SK-N-SH treated with all-trans-retinoic acid at 6 μM for 48 hours (cell line): ENCODE measurements at places on chromosomes 7 and 10.

DNA sequence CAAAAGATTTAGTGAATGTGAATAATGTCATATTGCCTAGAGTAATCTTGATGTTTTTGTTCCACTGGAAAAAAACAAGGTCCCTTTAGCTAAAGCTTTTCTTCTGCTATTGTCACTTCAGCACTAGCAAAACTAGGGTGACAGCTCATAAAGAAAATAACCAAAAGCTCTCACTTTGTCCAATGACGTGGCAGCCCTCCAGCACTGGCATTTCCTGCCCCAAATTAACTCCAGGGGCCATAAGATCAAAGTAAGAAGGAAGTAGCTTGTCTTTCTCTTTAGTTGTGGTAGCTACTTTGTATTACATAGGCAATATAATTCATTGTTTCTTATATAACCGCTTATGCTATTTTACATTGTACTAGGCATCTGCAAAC, 47.3 kb downstream of the LRRN3 start:
- peak; percentile 87 for ATAC-seq

DNA sequence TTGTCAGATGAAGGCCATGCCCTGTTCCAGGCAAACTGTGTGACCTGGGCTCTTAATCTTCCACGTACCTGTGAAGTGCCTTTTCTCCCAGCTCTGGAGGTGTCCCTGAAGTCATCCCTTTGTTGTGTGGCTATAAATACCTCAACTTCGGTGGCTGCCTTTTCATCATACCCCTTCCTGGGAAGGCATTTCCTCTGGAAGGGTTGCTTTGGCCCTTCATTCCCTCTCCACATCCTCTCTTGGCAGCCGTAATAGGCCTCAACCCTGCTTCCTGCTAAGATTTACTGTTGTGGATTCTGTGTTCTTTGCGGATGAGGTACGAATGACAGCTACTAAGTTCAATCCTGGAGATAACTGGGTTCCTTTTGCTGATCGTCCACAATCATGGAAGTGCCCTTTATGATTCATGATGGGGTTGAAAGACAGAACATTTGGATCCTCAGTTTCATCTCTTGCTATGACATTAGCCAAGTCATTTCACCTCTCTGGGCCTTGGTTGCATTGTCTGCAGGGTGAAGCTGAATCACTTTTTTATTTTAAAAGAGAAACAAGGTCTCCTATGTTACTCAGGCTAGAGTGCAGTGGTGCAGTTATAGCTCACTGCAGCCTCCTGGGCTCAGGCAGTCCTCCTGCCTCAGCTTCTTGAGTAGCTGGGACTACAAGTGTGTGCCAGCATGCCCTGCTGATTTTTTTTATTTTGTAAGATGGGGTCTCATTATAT, 23.6 kb downstream of the FKBP6 start:
- ATAC-seq: no peak

DNA sequence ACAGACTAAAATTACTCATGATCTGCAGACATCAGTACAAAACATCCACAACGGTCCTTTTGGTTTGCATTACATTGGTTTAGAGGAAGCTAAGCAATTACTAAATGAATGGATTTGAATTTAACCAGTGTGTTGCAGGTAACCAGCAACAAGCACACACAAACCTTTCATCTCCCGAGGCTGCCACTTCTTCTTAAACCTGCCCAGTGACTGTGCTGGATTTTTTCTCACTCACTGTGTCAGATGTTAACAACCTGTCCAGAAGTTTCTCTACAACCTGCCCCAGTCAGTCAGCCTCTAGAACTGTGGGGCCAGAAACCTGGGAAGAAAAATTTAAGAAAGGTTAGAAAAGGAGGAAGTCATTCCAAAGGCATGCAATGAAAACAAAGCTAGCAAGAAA, 2.4 kb upstream of the MEOX2 start:
- ATAC-seq: no peak

DNA sequence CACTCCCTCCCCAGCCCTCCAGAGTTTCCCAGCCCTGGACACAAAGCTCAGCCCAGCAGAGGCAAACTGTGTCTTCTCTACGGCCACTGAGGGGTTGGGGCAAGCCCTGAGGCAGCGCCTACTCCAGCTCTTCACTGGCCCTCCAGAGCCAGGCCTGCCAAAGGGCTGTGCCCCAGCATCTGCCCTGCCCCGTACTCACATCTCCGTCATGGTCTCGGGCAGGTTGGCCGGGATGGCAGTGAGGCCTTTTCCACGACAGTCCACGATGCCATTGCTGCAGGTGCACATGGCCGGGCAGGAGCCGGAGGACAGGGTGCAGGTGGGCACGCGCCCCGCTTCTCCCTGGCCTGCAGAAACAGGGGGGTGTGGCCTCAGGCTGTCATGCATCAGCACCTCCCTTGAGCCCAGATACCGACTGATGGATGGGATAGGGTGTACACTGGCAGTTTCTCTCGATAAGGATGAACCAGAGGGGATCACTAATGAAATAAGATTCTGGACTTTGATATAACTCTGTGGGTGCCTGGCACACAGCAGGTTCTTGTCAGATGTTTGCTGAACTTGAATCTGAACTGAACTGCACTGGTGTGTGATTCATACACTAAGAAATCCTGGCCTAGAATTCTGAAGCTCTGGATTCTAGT, 125.2 kb downstream of the SLIT1 start:
- no peak for ATAC-seq
